ENCODE measurements at places on chromosomes 11 and 22.

DNA sequence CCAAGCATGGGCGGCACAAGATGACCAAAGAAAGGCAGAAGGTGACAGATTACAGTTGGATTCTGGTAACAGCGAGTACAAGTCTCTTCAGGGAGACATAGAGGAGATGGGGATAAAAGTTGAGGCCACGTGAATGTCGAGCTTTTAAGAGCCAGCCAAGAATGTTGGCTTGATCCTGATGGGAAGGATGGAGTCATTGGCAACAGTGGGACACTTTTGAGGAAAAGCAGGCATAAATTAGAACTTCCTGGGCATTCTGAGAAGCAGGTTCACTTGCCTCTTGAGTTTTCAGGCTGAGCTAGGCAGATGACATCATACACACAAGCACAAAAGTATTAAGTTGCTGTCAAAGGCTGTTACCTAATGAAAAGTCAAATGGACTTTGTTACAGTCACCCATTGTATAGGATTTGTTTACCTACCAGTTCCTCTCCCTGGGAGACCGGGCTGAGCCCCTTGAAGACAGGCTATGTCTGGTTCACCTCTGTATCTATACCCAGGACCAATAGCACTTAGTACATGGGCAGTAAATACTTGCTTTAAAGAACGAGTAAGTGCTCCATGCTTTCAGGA is 41.1 kb downstream of the TNRC6B start:
- H3K4me3 ChIP-seq, result no peak overlapping the region
- H3K36me3 ChIP-seq, result peaks cover 60% of the 10 kb centered on the region
- peak overlapping the region; percentile 66 for H3K27ac ChIP-seq
- peaks cover 26% of the 10 kb centered on the region for H3K4me1 ChIP-seq
- no peak for DNase-seq
- no peaks in the 10 kb centered on the region for H3K27me3 ChIP-seq

DNA sequence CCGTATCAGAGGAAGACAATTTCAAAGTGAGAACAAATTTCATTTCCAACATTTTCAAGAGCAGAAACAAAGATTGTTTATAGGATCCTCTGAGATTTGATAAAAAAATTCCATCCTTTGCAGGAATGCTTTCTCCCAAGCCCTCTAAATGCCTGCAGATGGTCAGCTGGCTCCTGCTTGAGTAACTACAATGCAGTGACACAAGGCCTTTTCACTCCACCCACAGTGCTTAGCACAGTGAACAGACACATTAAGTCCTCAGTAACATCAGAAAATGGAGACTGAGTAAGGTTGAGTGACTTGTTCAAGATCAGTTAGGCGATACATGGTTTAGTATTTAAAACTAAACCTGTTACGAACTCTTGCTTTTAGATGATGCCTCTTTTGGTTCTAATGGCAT is 527.1 kb upstream of the CCDC90B start:
- no peaks in the 10 kb centered on the region for H3K4me1 ChIP-seq
- H3K27ac ChIP-seq, result no peak overlapping the region
- DNase-seq, result no peak
- H3K36me3 ChIP-seq, result no peaks in the 10 kb centered on the region
- no peak overlapping the region for H3K4me3 ChIP-seq

DNA sequence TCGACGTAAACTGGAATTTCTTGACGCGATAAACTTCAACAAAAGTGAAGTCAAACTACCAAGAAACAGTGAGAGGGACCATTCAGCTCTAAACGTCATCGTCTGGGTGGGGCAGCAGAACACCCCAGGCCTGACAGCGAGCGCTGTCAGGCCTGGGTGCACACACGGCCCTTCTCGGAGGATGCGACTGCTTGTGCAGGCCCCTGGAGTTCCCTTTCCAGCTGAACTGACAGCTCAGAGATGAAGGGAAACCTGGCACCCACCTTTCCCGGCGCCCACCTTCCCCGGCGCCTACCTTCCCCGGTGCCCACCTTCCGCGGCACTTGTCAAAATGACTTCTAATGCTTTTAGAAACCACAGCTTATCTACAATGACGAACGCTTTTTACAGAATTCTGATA is 47.9 kb downstream of the CERK start:
- H3K4me1 ChIP-seq, result peaks cover 4% of the 10 kb centered on the region
- no peak overlapping the region for H3K4me3 ChIP-seq
- no peaks in the 10 kb centered on the region for H3K27me3 ChIP-seq
- H3K27ac ChIP-seq, result no peak overlapping the region
- H3K36me3 ChIP-seq, result peaks cover 46% of the 10 kb centered on the region
- no peak for DNase-seq

DNA sequence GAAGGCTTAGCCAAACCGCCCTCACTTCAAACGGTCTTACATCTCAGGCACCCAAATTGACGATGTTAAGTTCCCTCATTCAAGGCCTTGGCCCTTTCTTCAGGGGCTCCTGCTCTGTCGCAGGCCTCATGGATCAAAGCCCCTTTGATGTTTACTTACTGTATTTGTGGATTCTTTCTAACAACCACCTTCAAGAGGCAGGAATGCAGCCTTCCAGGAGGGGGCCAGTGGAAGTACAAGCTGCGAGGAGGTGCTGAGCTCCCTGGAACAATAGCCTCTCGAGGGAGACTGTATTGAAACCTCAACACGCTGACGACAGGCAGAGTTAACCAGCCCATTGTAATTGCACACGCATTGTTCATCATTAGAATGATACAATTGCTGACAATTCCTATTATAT is 209.1 kb downstream of the ST3GAL4 start:
- no peaks in the 10 kb centered on the region for H3K36me3 ChIP-seq
- peaks cover 10% of the 10 kb centered on the region for H3K27me3 ChIP-seq
- H3K27ac ChIP-seq, result no peak overlapping the region
- no peak overlapping the region for H3K4me3 ChIP-seq
- H3K4me1 ChIP-seq, result peaks cover 17% of the 10 kb centered on the region

DNA sequence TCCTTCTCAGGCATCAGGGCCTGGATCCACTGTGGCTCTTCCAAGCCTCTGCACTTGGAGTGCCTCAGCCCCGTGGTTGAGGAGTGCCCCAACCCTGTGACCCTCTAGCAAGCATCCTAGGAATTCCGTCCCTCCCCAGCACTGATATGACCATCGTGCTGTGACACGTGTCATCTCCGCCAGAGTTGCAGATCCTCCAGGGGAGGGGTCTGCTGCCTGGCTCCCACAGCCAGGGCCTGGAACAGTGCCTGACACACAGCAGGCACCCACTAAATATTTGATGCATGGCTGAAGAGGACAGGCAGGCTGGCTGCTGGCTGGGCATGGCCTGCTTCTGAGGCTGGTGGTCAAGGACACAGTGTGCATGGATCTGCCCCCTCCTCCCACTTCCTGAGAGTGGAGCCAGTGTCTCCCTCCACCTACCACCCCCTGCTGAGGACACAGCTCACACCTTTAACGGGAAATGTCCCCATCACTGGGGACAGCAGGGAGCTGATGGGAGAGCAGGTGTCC is 1.7 kb upstream of the CD81 start:
- no peak for DNase-seq
- peak overlapping the region; percentile 45 for H3K4me3 ChIP-seq
- H3K27me3 ChIP-seq, result peaks cover 23% of the 10 kb centered on the region
- H3K36me3 ChIP-seq, result no peaks in the 10 kb centered on the region
- no peak overlapping the region for H3K27ac ChIP-seq
- H3K4me1 ChIP-seq, result peaks cover 20% of the 10 kb centered on the region

GRCh38 chr11:17631702-17632365 is 84.8 kb downstream of the OTOG start:
- H3K27ac ChIP-seq, result no peak overlapping the region
- H3K36me3 ChIP-seq, result no peaks in the 10 kb centered on the region
- peaks cover 33% of the 10 kb centered on the region for H3K4me1 ChIP-seq
- no peak overlapping the region for H3K4me3 ChIP-seq

DNA sequence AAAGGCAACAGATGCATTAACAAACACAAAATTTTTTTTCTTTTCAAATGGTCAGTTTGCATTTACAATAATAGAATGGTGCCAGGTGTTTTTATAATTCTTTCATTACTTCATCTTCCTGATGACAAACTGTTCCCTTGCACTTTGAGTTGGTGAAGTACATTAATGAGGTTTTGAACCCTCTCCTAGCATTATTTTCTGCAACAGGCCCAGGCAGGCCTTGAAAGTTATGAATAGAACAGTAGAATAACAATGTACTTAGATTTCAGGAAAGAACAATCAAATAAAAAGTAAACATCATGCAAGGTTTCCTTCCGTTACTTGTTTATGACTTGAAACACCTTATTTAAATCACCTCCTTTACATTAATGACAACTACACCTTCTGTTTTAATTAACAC is 9.6 kb downstream of the BTG4 start:
- H3K36me3 ChIP-seq, result no peaks in the 10 kb centered on the region
- H3K4me1 ChIP-seq, result no peaks in the 10 kb centered on the region
- H3K27ac ChIP-seq, result no peak overlapping the region
- peaks cover 20% of the 10 kb centered on the region for H3K27me3 ChIP-seq
- no peak overlapping the region for H3K4me3 ChIP-seq

- H3K27ac ChIP-seq, result no peak overlapping the region
- peaks cover 62% of the 10 kb centered on the region for H3K27me3 ChIP-seq
- no peak for DNase-seq
- H3K4me3 ChIP-seq, result peak overlapping the region; percentile 97
- no peaks in the 10 kb centered on the region for H3K36me3 ChIP-seq
Observed at GRCh38 chr11:22194907-22195306, 2.0 kb downstream of the ANO5 start.

- no peak overlapping the region for H3K27ac ChIP-seq
- peaks cover 16% of the 10 kb centered on the region for H3K4me1 ChIP-seq
- DNase-seq, result no peak
Observed at GRCh38 chr11:8070417-8071115, 10.4 kb upstream of the TUB start.

GRCh38 chr11:19786644-19787043 is 74.0 kb downstream of the NAV2 start:
- no peaks in the 10 kb centered on the region for H3K4me1 ChIP-seq
- no peaks in the 10 kb centered on the region for H3K36me3 ChIP-seq
- no peak for DNase-seq

GRCh38 chr22:20084547-20085413 is 4.7 kb downstream of the DGCR8 start:
- DNase-seq, result peak; percentile 65
- no peak overlapping the region for H3K4me3 ChIP-seq
- H3K27ac ChIP-seq, result peak overlapping the region; percentile 97
- H3K27me3 ChIP-seq, result no peaks in the 10 kb centered on the region
- H3K36me3 ChIP-seq, result peaks cover 44% of the 10 kb centered on the region

- peak overlapping the region; percentile 94 for H3K4me3 ChIP-seq
- peak; percentile 56 for DNase-seq
- H3K36me3 ChIP-seq, result peaks cover 19% of the 10 kb centered on the region
- peaks cover 77% of the 10 kb centered on the region for H3K4me1 ChIP-seq
Observed at GRCh38 chr11:64876835-64877341, 1.5 kb downstream of the EHD1 start.

GRCh38 chr11:128939591-128939990 is 3.1 kb downstream of the TP53AIP1 start:
- H3K27ac ChIP-seq, result no peak overlapping the region
- H3K4me1 ChIP-seq, result peaks cover 76% of the 10 kb centered on the region
- H3K27me3 ChIP-seq, result peaks cover 19% of the 10 kb centered on the region
- no peaks in the 10 kb centered on the region for H3K36me3 ChIP-seq
- no peak for DNase-seq
- H3K4me3 ChIP-seq, result no peak overlapping the region

Measured in nephron progenitor cell (in vitro differentiated cells).